CD4-positive, alpha-beta T cell treated with Interleukin-4 for 1 hour (primary cell): ENCODE measurements at places on chromosomes 6 and 20.

DNA sequence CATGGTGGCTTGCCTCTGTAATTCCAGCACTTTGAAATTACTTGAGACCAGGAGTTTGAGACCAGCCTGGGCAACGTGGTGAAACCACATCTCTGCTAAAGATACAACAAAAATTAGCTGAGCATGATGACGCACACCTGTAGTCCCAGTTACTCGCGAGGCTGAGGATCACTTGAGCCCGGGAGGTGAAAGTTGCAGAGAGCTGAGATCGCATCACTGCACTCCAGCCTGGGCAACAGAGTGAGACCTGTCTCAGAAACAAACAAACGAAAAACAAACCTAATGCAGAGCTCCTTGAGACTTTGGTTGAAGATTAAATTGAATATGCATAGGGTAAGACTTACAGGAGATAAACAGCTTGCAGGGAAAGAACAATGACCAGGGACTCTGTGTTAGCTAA lies 80.8 kb downstream of the SCAF8 start:
- no peak for DNase-seq

GRCh38 chr6:169990095-169991030 lies 238.9 kb downstream of the ERMARD start:
- DNase-seq, result peak; percentile 31

DNA sequence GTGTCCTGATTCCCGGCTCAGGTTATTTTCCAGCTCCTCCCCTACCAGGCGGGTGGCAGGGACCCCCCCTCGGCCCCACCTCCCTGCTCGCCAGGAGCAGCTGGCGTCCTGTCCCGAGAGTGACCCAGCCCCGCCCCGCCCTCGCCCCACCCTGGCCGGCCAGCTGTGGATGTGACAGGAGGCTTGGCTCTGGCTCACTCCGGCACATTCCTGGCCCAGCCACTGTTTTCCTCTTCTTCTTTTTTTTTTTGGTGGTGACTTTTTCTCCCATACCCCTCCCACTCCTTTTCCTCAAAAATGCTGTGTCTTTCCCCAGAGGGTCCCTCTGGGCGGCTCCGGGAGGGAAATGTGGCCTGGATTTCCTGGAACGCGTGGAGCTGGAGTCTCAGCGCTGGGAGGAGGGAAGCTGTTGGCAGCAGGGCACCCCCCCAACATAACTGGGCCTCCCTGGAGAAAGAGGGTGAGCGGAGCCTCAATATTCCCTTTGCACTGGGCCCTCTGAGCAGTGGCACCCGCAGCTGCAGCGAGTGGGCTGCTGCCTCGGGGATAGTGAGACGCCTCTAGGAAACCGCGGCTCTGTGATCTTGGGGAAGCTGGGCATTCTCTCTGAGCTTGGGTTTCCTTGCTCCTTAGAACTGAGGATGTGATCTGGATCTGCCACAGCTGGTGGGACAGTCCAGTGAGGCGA lies 28.3 kb upstream of the CSNK2A1 start:
- DNase-seq, result no peak

GRCh38 chr6:43412541-43412940 lies 14.8 kb upstream of the ABCC10 start:
- no peak for DNase-seq

DNA sequence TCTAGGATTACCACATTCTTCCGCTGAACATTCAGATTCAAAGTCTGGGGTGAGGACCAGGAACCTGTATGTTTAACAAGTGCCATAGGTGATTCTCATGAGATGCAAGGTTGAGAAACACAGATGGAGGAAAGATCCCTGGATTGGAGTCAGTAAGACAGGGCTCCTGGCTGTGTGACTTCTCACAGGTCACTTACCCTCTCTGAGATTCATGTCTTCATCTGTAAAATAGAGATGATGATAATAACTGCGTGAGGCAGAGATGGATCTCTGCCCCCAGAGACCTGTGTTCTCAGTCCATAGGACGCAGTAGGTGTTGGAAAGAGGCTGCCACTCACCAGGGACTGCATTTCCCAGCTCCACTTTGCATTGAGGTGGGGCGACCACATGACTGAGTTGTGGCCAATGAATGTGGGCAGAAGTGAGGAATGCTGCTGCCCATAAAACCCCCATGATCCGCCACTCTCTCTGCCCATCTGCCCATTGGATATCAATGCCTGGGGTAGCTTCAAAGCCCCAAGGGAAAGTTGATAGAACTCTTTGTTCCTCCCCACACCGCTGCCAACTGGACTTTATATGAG lies 13.6 kb upstream of the GDAP1L1 start:
- no peak for DNase-seq
